AG08395 (cell line): ENCODE measurements at places on chromosomes 13 and 19.

DNA sequence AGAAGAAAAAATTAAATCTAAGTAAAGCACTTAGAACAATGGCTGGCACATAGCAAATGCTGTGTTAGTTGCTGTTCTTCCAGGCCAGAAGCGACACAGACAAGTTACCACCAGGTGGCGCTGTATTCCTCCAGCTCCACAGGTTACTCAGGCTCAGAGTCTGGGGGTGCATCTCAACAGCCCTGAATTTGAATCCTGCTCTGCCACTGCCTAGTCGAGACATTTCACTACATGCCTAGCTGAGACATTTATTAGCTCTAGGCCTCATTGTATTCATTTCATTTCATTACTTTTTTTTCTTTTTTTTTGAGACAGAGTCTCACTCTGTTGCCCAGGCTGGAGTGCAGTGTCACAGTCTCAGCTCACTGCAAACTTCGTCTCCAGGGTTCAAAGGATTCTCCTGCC lies 16.4 kb upstream of the CYP2B6 start:
- DNase-seq = peak; percentile 82

GRCh38 chr13:37868691-37869505 lies 674 bp downstream of the TRPC4 start:
- peak; percentile 4 for DNase-seq

GRCh38 chr13:79121286-79121685 lies 284.8 kb downstream of the RBM26 start:
- no peak for DNase-seq

- DNase-seq = peak; percentile 86
Observed at GRCh38 chr19:13207846-13208671, 57.8 kb downstream of the IER2 start.

DNA sequence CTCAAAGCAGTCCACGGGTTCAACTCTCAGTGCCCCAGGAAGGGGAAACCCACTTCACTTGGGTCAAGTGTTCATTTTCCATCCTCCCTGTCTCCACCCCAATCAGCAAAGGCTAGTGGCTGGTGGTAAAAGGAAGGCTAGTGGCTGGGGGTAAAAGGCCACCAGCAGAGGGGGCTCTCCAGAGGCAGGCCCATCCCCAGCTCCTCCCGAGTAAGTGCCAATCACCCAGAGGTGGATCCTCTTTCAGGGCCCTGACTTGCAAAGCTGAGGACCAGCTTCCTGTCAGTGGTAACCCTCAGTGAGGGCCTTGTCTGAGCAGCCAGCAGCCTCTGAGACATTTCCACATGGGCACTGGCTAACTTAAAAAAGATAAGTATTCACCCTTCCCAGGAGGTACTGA lies 22.0 kb upstream of the TPT1 start:
- DNase-seq = no peak

GRCh38 chr13:47397739-47398138 lies 500.9 kb upstream of the HTR2A start:
- no peak for DNase-seq

DNA sequence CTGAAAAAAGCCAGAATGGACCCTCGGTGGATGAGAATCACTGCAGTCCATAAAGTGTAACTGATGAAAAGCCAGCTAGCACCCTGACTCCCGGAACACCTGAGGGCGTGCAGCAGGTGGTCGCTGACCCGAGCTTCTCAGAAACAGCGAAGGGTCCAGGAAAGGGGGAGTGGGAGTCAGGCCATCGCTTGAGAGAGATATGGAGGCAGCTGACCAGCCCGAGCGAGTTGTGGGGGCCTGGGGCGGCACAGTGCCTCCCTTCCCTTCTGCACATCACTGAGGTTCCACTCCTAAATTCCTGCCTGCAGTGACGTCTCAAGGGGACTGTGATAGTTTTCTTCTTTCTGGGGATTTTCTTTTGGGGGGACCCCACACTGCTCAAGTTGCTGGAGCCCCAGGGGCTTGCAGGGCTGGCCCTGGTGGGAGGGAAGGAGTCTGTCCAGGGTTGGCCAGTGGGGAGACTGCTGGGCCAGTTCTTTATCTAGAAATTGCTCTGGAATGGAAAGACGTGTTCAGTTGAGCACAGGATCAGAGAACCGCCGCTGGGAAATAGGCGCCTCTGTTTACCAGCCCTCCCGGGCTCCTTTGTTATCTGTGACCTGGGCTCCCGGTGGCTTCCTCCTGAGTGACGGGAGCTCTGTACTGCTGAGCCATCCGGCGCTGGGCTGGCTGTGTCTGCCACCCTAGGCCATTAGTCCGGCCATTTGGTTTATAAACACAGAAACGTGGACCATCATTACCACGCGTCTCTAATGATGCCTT lies 71.3 kb downstream of the RAB20 start:
- DNase-seq = no peak

DNA sequence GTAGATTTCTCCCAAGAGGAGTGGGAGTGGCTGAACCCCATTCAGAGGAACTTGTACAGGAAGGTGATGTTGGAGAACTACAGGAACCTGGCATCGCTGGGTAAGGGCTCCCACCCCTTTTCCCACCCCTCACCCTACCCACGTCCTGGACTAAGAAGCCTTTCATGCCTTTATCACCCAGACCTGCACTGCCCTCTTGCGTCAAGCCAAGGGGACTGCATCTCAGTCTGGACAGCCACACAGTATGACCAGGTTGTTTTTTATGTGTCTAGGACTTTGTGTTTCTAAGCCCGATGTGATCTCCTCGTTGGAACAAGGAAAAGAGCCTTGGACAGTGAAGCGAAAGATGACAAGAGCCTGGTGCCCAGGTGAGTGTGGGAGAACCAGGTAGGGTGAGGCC lies 8.8 kb downstream of the ZFP28 start:
- DNase-seq = no peak

DNA sequence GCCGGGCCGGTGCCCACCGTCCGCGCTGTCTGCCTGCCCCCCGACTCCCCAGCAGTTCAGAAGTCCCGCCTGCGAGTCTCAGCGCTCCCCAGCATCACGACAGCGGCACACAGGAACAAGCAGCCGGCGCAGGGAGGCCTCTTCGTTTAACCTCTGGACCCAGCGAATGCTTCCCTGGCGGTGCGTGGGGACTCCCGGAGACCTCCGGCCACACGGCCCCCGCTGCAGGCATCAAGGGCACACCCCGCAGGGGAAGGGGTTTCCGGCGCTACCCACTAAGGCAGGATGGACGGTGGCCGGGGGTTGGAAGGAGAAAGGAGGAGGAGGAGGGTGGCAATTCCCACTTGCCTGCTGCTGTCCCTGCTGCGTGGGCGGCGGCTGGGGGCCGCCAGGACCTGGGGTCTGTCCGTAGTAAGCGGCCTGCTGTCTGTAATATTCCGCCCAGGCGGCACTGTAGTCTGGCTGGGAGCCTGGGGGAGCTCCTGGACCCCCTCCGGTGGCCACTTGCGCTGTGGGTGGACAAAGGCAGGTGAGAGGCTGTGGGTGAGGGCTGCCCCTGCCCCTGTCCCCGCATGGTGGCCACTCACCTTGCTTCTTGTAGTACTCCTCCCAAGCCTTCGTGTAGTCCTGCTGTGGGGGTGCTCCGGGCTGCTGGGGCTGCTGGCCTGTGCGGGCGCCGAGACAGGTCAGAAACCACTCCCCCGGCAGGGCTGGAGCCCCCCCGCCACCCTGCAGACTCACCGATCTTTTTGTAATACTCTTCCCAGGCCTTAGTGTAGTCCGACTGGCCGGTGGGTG lies 9.6 kb downstream of the KHSRP start:
- no peak for DNase-seq

GRCh38 chr13:66546534-66547379 lies 683.4 kb downstream of the PCDH9 start:
- DNase-seq = no peak

GRCh38 chr13:73910733-73911132 lies 223.5 kb downstream of the KLF12 start:
- no peak for DNase-seq

GRCh38 chr13:26370553-26370952 lies 116.6 kb downstream of the CDK8 start:
- no peak for DNase-seq
